ENCODE measurements at places on chromosomes 16 and 17. TPM values are rescaled to one million over a fixed set of nuclear protein-coding genes. Genes with fewer than 3 reads are reported as not detected.

DNA sequence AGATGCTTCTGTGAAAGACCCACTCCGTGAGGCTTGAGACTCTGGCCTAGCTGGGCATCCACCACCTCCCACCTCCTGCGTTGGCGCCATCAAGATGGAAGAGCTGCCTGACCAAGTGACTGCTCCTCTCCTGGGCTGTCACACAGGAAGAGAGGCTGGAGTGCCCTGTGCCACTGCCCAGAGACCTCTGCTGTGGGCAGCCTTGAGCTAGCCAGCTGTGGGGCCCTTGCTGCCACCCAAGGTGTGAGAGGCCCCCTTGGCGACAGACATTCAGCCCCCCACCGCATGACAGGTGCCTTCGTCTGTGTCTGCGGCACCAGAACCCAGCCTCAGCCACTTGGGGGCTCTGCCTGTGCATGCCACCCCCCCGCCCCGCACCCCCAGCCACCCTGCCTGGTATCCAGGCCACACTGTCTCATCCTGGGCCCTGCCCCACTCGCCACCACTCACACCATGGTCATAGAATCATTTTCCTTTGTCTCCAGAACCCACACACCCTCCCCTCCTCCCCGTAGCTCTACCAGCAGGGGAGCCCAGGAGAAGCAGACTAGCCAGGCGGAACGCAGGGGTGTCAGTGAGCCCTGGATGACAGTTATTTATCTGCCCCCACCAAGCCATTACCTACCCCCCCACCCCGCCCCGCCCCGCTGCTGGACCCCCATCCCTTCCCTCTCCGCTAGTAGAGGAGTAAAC, 120.9 kb upstream of the LHX1 start:
- DNase-seq, result no peak

GRCh38 chr17:10739386-10739785, 9.6 kb upstream of the TMEM220 start:
- no peak for DNase-seq

GRCh38 chr16:22624038-22624799, 113.5 kb downstream of the NPIPB5 start:
- no peak for DNase-seq

DNA sequence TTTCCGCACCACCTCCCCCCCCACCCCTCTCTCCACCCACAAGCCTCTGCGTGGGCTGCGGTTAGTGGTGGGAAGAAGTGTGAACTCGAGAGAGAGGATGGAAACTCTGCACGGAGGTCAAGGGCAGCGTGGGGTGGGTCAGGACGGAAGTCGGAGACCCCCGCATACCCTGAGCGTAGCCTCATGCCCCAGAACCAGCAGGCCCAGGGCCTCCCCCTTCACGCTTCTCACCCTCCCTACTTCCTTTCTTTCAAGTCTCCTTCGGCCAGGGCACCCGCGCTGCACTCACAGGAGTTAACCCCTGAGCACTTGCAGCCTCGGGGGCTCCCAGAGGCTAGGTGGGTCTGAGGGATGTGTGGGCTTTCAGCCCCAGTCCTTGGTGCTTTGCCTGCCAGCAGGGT, 9.2 kb downstream of the TBKBP1 start:
- no peak for DNase-seq

- no peak for DNase-seq
These were observed 41.1 kb upstream of the MMD start for GRCh38 chr17:55462711-55463110.

DNA sequence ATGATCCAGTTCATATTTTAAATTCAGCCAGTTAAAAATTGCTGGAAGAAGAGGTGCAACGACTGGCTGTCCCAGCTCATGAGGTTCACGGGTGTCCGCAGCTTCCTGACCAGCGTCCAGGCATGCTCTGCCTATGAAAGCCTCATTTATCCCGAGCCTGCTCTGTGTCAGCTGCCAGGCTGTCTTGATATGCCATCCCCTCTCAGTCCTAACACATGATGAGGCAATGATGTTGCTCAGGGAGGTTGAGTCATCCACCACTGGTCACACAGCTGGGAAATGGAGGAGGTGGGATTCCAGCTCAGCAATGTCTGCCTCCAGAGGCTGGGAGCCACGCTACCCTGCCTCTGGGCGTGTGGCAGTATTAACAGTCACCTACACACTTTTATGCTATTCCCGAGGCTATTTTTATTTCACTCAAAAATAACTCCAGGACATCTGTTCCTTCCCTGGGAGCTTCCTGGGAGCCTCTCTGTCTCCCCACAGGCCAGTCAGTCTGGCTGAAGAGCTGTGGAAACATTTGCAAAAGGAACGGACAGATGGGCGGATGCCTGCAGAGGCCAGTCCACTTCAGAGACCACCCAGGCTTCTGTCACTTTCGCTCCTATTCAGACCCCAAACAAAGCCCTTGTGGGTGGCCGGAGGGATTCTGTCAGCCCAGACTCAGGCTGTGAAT, 22.5 kb downstream of the RAB11FIP4 start:
- DNase-seq, result no peak

- DNase-seq, result no peak
These were observed 20.6 kb downstream of the RGS11 start for GRCh38 chr16:255183-255582.

- no peak for DNase-seq
These were observed 39.0 kb upstream of the KCNJ2 start for GRCh38 chr17:70130289-70130688.

DNA sequence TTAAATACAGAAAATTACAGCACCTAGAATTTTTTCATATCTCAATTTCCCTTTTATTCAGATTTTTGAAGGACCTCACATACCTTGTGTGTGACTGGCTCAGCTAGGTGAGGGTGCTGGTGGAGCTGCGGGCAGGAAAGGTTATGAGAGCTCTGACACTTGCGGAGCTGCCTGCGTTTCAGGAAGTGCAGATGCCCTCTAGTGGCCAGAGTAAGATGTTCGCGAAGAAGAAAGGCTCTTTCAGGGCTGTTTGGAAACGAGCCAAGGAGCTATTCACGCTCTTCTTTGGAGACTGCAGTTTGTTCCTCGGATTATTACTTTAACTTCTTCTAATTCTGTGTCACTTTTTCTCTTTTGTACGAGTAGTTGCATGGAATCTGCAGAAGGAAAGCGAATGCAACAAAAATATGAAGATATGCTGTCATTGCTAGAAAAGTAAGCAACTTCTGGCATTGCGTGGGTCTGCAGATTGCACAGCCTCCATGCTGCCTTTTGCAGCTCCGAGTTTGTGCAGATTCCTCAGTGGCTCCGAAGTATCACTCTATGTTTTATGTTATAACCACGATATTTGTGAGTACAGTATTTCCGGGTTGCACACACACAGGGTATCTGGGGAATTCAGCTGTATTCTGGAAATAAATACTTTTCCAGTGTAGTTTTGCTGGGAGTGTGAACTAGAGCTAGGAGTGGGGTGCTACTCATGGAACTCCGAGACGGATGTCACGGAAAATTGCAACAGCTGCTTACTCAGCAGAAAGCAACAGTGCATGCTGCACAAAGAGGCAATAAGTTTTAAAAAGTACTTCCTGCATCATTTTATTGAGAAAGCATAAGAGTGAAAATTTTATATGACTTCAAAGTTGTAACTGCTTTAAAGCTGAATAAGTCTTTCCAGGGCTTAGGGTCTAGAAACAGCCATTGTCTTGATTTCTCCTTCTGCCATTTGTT, 46.3 kb downstream of the DNAH9 start:
- DNase-seq, result peak; percentile 35

DNA sequence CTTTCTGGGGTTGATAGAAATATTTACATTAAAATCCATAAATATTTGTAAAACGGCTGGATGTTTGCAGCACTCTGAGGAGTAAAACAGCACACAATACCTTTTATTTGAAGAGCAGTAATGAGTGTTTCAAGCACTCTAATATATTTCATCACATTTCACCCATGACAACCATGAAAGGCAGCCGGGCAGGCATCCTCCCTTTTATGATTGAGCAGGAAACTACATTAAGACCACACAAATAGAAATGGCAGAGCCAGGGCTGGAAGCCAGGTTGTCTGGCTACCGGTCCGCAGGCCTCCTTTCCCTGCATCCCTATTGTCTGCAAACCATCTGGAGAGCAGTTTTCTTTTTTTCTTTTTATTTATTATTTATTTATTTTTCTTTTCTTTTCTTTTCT, 23.1 kb upstream of the GPRC5C start:
- no peak for DNase-seq

- no peak for DNase-seq
These were observed 46.4 kb downstream of the SPOP start for GRCh38 chr17:49631496-49631895.

DNA sequence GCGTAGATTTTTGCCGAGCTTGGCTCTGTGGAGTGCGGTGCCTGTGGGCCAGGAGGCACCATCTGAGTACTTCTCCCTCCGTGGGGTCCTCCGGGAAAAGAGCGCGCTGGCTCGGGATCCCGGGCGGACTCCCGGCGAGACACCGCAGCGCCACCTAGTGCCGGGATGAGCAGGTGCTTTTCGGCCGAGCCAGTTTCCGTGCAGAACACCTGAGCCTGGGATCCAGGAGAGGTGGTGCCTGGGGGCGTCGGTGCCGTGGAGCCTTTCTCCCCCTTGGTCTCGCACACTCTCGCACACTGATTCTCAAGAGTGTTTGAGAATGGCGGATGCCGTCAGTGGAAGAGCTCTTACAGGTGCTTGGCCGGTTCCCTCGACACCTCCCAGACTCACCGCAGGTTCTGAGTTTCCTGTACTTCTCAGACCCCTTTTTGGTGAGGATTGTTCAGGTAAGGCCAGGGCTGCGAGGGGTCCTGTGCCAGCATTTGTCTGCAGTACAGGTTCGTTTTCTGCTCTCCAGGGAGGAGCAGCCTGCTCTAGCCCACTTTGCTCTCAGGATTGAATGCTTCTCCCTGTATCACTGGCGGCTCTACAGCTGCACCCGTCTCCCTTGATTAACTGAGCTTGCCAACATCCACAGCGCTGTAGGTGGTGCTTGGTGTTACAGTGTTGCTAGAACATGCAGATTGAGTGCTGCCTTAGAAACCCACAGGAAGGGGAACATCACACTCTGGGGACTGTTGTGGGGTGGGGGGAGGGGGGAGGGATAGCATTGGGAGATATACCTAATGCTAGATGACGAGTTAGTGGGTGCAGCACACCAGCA, 23.3 kb downstream of the TBCD start:
- no peak for DNase-seq

DNA sequence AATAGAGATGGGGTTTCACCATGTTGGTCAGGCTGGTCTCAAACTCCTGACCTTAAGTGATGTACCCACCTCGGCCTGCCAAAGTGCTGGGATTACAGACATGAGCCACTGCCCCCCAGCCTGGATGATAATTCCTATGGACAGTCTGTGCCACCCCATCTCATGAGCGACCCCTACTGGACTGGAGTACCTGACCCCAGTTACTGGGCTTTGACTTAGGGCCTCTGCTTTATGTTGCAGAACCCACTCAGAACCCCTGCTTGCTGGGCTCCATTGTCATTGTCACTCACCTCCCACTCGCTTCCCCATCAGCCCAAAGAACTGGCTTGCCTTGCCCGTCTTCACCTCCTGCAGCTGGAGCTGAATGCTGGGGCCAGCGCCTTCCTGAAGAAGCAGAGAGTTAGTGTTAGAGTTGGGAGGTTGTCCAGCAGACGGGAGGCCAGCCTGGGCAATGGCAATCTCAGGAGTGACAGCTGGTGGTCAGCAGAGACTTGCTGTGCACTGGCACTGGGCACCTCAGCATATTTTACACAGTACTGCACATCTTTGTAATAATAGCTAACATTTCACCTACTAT, 4.0 kb downstream of the TAC4 start:
- DNase-seq, result no peak

GRCh38 chr17:72110942-72111318, 9.9 kb upstream of the SOX9 start:
- DNase-seq, result no peak

GRCh38 chr16:6571044-6571443, 761.6 kb upstream of the RBFOX1 start:
- no peak for DNase-seq

GRCh38 chr17:67717192-67717623, 528 bp upstream of the NOL11 start:
- no peak for DNase-seq

GRCh38 chr16:67988675-67989074, 8.4 kb upstream of the DPEP3 start:
- no peak for DNase-seq

GRCh38 chr16:81798311-81799137, 19.4 kb downstream of the PLCG2 start:
- no peak for DNase-seq

- no peak for DNase-seq
These were observed 19.8 kb downstream of the JPH3 start for GRCh38 chr16:87621976-87622713.

GRCh38 chr16:31876951-31877828, 3.6 kb downstream of the ZNF267 start:
- DNase-seq, result peak; percentile 98

- no peak for DNase-seq
These were observed 437.7 kb downstream of the PMP22 start for GRCh38 chr17:14827396-14827919.

- DNase-seq, result no peak
These were observed 86.0 kb downstream of the IRF8 start for GRCh38 chr16:85984947-85985451.

The ABCA9 gene
- not detected for total RNA-seq

The SEC14L5 gene
- total RNA-seq, result not detected

The IKZF3 gene
- total RNA-seq, result not detected

The CA5A gene
- total RNA-seq, result not detected

The AHSP gene
- total RNA-seq, result not detected

The GALNS gene
- total RNA-seq, result 18.3 TPM

The PERCC1 gene
- total RNA-seq, result not detected

The PITPNM3 gene
- total RNA-seq, result 0.65 TPM

The TEKT5 gene
- not detected for total RNA-seq

The HS3ST3B1 gene
- 2.1 TPM for total RNA-seq

The EMP2 gene
- total RNA-seq, result 6.5 TPM

The DHRS7C gene
- not detected for total RNA-seq

The EVI2B gene
- total RNA-seq, result not detected

Data from epithelial cell of proximal tubule (primary cell).